ENCODE measurements at places on chromosomes 12 and 14. TPM values are rescaled to one million over a fixed set of nuclear protein-coding genes. Genes with fewer than 3 reads are reported as not detected.

- no peak for DNase-seq
Observed at GRCh38 chr14:58639842-58640484, 2.2 kb downstream of the DACT1 start.

GRCh38 chr14:87691042-87691881 lies 301.7 kb downstream of the GALC start:
- no peak for DNase-seq

- no peak for DNase-seq
Observed at GRCh38 chr14:94081386-94081820, 293 bp downstream of the IFI27L1 start.

Gene CDKN3
- 4.1 TPM for total RNA-seq

GRCh38 chr14:67276131-67276530 lies 34.9 kb downstream of the PALS1 start:
- DNase-seq: no peak

Gene CD163
- 91.9 TPM for total RNA-seq

DNA sequence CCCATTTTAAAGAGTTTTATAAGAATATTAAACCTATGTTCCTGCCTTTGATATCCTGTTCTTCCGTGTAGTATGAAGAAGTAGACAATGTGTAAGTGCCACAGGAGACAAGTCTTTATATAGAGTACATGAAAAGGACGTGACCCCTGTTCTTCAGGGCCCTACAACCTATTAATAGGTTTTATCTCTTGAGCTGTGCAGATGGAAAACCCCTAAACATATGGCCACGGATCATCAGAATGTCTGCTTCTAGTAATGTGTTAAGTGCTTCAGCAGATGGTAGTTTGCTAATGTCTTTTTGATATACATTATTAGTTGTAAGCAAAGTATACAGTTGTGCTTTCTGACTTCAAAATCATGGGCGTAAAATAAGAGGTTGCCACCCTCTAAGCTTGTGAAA lies 228.5 kb downstream of the PTPRO start:
- no peak for DNase-seq

Gene NUAK1
- total RNA-seq: 38.6 TPM

Gene KERA
- 0.18 TPM for total RNA-seq

DNA sequence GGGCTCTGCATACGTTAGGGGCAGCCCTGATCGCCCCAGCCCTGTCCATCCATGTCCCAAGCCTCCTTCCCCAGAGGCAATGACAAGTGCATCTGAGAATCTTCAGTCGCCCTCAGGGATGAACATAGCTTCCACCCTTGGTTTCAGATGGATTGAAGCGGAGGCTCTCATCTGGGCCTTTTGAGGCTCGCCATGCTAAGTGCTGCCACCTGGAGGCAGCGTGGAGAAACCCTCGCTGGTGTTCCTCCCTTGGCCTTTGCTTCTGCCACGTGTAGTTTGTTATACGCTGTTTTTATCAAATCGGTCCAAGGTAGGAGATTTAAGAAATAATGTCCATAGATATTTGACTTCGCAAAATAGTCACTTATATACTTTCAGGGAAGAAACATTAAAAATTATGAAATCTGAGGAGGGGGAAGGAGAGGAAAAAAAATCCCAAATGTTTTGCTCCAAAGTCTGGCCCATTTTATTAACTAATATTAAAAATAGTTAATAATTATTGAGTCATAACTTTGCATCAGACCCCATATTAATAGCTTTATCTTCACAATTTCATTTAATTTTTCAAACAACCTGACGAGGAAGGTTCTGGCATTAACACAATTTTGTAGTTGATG lies 28.8 kb upstream of the LRRC10 start:
- peak; percentile 71 for DNase-seq

Gene EXOC5
- total RNA-seq: 84.7 TPM

DNA sequence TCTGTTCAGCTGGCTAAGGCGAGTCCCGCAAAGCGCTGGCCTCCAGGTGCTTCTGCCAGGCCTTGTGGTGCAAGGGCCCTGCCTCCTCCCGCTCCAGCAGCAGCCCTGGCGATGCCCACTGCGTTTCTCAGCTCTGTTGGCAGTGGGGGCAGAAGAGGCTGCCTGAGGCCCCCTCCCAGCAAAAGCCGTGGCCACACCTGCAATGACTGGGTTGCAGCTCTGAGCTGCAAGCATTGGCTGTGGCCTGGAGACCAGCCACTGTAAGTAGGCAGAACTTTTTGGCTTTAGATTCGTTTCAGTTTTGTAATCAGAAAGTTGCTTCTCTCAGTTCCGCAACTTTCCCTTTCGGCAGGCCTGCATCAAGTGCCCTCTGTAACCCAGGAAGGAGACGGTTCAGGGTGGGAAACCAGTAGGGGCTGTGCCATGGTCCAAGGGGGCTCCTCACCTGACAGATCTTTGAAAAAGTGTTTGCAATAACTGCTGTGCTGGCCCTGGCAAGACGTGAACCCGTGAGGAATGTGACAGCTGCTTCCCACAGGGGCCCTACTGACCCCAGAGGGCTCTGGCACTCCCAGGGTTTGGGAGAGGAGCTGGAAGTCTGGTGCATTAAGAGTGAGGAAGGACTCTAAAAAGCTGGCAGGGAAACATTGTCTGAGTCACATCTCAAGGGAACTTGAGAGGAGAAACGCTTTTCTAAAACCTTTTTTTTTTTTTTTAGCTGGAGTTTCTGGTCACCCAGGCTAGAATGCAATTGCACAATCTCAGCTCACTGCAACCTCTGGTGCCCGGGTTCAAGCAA lies 54.5 kb upstream of the MAX start:
- no peak for DNase-seq

- no peak for DNase-seq
Observed at GRCh38 chr14:24958271-24958670, 91.7 kb downstream of the STXBP6 start.

DNA sequence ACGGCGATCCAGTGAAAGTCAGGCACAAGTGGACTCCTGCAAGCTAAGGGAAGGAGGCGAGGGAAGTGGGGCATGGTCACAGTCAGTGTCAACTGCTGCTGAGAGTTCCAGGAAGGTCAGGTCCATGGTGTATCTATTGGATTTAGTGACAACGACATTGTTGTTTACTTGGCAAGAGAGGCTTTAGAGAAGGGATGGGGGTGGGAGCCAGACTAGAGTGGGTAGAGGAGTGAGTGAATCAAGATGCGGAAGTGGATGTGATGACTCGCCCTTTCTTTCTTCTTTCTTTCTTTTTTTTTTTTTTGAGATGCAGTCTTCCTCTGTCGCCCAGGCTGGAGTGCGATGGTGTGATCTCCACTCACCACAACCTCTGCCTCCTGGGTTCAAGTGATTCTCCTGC lies 12.5 kb downstream of the P2RX7 start:
- no peak for DNase-seq

GRCh38 chr14:101964297-101965180 lies at the start of gene DYNC1H1:
Gene DYNC1H1 (plus strand): TSS chr14:101964573. CDS start chr14:101964692, 119 bp downstream.
- DNase-seq: peak; percentile 94

GRCh38 chr12:58087423-58088127 lies 146.2 kb downstream of the ATP23 start:
- DNase-seq: no peak

Gene VRTN
- total RNA-seq: not detected

Gene PPP1R1A
- total RNA-seq: 21.4 TPM

DNA sequence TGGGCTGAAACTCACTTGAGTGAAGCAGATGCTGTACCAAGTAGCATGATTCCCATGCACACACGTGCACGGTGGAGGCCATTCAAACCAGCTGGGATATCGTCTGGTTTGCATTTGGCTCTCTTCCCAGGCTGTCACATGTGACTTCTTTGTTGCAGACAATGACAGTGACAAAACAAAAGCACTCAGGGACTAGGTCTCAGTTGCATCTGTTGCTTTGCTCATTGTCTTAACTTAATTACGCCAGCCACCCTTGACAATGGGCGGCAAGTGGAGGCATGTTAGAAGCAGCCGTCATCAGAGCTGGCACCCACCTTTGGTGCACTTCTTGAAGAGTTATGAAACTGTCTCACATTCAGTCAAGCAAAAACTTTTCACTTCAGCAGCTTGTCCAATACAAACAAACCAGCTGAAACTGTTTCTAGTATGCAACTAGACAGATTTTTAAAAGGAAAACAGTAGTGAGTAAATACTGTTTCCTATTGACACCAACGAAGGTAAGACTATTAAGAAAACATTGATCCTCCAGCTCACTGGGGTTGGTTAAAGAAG lies 74.3 kb downstream of the IGF1 start:
- DNase-seq: peak; percentile 71

Gene CHMP4A
- 56.4 TPM for total RNA-seq

DNA sequence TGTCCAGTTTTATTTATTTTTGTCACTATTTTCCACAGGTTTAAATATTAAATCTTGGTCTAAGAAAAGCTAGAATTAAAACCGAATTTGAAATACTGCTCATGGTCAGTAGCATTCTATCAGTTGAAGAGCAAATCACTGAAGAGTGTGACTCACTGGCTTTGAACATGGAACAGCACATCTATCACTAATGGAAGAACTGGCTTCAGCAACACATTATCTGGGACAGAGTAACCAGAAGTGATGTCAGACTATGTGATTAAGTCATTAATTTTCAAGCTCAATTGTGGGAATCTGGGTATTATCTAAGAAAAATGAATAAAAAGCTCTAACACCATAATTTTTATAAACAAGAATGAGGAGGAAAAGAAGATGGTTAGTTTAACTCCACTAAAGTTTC lies 527.5 kb downstream of the TMTC2 start:
- DNase-seq: no peak

Gene GPRC5D
- total RNA-seq: not detected

DNA sequence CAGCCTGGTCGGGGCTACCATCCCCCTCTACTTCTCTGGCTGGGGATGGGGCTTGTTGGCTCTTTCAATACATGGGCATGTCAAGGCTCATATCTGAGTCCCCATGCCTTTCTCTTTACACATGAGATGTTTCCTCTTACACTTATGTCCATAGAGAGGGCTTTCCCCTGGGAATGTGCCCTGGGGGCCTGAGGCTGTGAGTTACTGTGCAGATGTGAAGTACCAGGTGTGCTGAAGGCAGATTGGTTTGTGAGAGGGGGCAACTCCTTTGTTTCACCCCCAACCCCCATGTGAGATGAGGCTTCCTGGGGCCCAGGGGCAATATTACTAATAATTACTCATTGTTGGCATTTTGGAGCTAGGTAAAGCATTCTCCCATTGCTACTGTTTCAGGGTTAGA lies 32.8 kb downstream of the NRXN3 start:
- DNase-seq: no peak

Gene LMNTD1
- total RNA-seq: not detected
